ENCODE measurements at places on chromosomes 11 and 22.
A peak's percentile ranks its signal among the peaks of the same experiment; 100 is the strongest.

DNA sequence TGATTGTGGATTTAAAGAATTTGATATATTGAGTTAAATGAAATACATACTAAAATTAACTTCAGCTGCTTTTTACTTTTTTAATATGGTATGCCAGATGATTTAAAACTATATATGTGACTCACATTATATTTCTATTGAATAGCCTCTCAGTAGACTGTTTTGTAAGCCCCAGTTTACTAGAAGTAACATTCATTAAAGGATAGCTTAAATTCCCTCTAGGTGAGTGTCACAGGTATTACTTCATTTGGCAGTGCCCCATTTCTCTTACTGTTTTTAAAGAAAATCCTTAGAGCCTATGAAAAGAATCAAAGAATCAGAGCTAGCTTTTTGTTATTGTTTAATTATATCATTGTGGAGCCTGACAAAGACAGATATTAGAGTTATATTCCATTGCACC lies 48.6 kb downstream of the ZC3H12C start:
- DNase-seq = no peak

DNA sequence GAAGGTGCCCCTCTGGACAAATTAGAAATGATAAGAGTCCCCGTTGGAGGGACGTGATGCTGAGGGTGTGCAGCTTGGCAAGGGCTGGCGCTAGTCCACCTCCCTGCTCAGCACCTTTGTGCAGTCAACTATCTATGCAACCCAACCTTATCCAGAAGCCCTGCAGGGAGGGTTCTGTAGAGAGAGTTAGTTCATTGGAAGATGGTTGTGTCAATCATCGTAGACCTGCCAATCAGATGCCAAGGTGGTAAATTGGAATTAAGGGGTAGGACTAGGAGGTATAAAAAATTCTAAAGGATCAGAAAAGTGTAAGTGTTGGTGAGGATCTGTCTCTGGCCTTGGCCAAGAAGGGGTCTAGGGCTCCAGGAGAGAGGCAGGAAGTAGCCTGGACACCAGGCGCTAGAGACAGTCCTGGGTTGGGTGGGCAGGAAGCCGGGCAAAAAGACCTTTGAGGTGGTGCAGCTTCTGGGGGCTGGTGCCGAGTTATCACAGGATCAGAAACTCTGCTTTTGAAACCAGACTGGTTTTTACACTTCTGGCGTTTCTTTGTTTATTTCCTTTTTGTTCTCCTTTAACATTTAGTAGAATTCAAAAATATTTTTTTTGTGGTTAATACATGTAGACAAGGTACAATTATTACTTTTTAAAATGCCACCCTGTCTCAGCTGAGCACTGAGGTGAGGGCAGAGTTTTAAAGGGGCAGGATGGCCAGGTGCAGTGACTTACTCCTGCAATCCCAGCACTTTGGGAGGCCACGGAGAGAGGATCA lies 1.6 kb downstream of the C1QTNF6 start:
- DNase-seq = peak; percentile 75

- DNase-seq = no peak
Measured at GRCh38 chr11:131253142-131253655, 117.2 kb upstream of the NTM start.

GRCh38 chr22:40244586-40244985 lies 66.9 kb downstream of the TNRC6B start:
- DNase-seq = no peak

GRCh38 chr11:128834157-128834556 lies 32.9 kb downstream of the KCNJ1 start:
- no peak for DNase-seq

DNA sequence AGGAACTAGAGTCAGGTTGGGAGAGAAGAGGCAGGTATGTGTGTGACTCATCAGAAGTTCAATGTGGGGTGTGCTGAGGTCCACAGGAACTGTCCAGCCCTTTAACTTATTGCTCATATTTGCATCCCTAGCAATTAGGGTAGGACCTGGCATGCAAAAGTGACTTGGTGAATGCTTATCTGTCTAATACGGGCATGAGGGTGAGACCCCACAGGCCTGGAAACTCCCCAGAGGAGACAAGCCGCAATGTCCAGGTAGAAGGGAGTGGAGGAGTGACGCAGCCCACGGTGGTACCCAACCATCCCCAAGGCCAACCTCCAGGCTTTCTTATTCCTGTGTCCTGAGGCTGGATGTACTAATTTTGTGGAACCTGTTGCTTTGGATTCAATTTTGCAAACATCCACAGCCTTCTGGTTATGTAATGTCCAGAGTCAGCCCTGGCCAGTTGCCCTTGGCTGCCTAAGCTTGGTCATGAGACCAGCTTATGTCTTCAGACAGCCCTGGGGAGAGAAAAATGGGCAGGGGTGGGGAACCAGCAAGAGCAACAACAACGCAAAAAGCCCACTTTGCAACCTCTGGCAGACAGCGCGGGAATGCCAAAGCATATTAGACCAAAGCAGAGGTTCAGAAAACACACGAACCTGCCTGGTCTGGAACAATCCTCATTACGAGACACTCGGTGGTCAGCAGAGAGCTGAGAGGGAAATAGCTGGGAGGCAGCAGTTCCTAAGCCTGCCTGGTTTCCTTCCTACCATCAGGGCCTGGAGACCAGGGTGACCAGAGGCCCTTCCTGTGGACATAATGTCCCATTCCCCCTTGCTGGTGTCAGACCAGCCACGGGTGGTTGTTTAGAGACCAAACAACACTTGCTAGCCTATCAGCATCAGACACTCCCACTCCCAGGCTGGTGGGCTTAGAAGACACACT lies 49.3 kb downstream of the TIMP3 start:
- DNase-seq = no peak

- DNase-seq = no peak
Measured at GRCh38 chr11:19666951-19667350, 45.7 kb upstream of the NAV2 start.

DNA sequence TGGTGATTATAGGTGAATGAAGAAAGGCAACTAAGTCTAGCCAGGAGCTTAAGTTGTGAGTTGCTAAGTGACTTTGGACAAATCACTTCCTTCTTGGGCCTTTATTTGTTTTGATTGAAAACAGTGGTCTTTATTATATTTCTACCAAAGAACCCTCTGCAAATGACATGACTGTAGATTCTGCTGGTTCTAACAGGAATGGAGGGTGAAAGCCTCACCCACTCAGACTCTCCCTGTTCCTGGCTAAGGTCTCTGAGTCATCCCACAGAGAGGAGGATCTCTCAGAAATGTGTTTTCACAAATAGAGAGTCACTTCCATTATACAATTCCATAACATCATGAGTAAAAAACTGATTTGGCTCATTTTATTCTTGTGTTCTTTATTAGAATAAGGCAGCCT lies 583.9 kb upstream of the LRRC4C start:
- DNase-seq = peak; percentile 25

- no peak for DNase-seq
Measured at GRCh38 chr22:48188231-48188721, 1425.8 kb downstream of the TBC1D22A start.

GRCh38 chr11:65440831-65441499 lies 18.4 kb downstream of the NEAT1 start:
- peak; percentile 46 for DNase-seq

DNA sequence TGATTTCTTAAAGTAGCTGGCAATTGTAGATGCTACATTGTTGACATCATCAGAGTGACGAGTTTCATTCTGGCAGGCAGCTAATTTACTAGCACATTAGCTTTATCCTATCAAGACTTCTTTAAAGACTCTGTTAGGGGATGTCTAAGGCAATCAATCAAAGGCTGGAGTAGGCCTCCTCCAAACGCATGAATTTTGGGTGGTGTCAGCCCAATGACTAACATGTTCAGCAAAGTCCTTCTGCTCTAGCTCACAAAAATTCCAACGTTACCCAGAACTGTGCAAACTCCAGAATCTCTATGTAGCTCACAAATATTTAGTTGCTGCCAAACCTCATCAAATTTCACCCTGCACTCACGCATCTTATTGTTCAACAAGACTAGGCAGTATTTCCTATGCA lies 395.6 kb downstream of the DLG2 start:
- DNase-seq = no peak

DNA sequence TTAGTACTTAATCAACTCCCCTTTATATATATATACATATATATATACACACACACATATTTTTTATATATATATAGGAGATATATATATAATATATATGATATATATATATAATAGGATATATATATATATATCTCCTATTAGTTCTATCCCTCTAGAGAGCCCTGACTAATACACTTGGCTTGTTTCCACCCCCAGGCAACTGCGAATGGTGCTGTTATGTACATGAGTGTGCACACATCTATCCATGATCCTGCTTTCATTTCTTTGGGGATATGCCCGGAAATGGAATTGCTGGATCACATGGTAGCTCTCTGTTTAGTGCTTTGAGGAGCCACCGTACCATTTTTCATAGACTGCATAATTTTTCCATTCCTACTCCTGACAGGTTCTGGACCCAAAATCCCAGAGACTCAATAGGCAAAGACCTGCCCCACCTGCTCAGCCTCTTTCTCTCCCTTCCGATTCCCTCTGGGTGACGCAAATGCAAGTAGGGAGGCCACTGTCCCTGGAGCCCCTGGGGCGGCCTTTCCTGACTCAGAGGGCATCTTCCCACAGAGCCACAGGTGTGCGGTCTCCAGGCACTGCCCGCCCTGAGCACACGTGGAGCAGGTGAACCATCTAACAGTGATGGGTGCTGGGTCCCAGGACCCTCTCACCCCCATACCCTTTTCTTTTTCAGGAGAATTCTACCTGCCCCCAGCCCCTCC lies 12.0 kb downstream of the FGF3 start:
- no peak for DNase-seq

GRCh38 chr11:66694056-66694410 lies 16.3 kb upstream of the RBM4B start:
- no peak for DNase-seq

- DNase-seq = no peak
Measured at GRCh38 chr11:78806214-78807004, 231.7 kb upstream of the NARS2 start.

DNA sequence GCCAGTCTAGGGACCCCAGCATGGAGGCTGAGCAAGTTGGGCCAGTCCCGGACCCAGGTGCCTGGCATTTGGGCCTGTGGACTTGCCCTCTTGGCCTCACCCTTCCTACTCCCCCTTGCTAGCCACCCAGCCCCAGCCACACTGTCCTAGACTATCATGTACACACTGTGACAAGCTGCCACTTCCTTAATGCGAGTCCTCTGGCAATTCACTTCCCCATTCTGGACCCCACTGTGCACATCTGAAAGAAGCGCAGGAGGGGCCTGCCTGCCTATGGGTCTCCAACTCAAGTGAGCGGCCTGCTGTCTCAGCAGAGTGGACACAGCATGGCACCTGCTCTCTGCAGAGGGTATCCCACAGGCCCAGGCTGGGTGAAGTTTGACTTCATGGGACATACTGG lies 68.5 kb upstream of the LMO1 start:
- no peak for DNase-seq

DNA sequence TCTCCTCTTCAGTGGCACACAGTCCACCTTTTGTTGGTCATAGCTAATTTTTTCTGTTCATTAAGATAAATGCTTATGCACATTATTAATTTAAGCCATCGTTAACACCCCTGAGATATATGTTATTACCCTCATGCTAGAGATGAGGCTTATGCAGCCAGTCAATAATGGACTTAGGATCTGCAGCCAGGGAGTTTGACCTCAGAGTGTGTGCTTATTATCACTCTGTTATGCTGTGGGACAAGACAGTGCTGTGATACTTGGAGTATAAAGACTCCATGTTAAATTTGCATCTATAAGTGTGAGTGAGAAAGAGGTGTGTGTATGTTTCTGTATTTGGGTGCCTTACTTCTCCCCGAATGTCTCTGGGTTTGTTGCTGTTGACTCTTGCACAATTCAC lies 969.3 kb downstream of the OPCML start:
- DNase-seq = no peak

- DNase-seq = no peak
Measured at GRCh38 chr22:20131597-20131858, at the start of gene ZDHHC8. ZDHHC8 (plus strand) TSS chr22:20131804; CDS start chr22:20131948, 144 bp downstream.

- DNase-seq = no peak
Measured at GRCh38 chr11:2908130-2908529, 21.1 kb downstream of the PHLDA2 start.

- DNase-seq = no peak
Measured at GRCh38 chr11:68927280-68928135, 23.8 kb downstream of the IGHMBP2 start.

DNA sequence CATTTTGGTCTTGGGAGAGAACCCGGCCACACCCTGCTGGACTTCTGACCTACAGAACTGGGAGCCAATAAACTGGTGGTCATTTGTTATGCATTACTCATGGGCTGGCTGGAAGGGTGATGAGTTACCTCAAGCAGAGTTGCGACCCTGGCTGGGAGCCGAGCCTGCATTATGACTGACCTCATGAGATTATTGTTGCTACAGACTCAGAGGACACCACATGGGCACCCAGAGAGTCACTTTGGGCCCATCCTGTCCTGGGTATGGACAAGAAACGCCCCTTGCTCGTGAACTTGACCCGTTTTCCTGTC lies 531.7 kb downstream of the TBC1D22A start:
- peak; percentile 37 for DNase-seq

DNA sequence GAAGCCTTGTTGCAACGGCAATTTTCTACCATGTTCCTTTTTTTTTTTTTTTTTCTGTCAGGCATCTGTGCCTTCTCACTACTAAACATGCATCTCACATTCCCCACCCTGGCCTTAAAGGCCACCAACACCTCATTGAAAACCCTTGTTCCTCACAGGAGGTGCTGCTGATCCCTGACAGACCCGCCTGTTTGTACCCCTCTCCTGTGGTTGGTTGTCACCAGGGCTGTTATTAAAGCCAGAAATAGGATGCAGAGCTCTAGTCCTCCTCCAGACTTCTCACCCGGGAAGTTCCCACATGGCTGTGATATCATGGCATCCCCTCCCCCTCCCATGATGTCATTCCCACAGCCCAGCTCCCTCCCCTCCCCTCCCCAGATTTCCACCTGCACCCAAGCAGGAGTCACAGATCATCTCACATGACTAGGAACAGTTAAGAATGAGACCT lies 302.8 kb upstream of the NCAM1 start:
- no peak for DNase-seq

DNA sequence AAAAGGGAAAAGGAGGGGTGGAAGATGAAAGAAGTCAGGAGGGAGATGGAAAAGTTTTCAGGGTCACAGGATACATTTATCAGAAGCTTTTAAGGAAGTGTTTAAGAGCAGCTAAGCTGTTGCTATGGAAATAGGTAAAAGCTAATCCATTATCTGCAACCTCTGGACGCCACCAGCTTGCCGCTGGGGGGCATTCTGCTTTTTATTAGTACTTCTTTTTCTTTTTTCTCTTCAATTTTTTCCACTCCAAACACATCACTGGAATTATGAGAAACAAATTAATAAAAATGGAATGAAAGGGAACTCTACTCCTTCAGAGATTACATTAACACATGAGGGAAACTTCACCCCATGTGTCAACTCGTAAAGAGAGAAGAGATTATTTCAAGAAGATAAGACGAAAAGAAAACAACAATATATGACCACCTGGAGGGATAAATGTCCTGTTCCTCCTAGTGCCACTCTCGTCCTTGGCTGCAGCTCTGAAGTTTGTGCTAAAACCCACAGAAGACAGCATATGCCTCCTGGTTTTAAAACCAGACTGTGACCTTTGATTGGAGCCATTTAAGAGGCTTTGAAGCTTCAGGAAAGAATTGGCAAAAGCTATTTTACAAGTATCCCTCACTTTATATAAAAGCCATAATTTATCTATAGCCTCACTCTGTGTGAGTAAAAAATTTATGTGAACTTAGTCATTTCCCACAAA lies 972.8 kb downstream of the OPCML start:
- DNase-seq = no peak

All from Caki2 (cell line).